Stimulated activated CD4-positive, alpha-beta T cell treated with anti-CD3 and anti-CD28 coated beads, Interleukin-1b, Interleukin-23, amount 100 ng/mL, for 1 hour (primary cell): ENCODE measurements at places on chromosomes 7 and 10.

DNA sequence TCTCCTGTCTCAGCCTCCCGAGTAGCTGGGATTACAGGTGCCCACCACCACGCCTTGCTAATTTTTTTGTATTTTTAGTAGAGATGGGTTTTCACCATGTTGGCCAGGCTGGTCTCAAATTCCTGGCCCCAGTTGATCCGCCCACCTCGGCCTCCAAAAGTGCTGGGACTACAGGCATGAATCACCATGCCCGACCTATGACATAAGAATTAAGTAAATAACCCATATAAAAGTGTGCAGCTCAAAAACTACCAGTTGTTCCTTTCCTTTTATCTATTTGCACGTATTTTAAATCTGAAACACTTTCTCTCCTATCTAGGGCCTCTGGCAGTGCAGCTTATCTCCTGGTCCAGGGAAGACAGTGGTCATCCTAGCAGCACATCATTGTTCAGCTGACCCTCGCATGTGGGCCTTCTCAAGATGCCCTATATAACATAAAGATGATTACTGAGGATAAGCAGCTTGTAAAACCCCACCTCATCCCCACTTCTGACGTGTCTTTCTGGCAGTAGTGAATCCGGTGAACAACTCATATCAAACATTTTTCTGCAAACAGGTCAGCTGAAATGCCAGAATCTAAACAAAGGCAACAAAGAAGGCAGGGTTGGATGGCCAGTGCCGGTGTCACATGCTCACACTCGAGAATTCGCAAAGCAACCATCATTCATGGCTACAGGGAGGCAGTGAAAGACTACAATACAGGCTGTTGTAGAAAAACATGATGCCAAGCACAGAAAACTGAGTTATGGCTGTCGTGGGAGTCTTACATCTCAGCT lies 36.0 kb upstream of the KCNIP2 start:
- DNase-seq = no peak

- no peak for DNase-seq
Observed at GRCh38 chr7:28361551-28361950, 50.8 kb upstream of the CREB5 start.

- DNase-seq = no peak
Observed at GRCh38 chr7:38066391-38066790, 111.7 kb upstream of the STARD3NL start.

GRCh38 chr10:75011221-75011620 lies 100.2 kb upstream of the SAMD8 start:
- DNase-seq = no peak

DNA sequence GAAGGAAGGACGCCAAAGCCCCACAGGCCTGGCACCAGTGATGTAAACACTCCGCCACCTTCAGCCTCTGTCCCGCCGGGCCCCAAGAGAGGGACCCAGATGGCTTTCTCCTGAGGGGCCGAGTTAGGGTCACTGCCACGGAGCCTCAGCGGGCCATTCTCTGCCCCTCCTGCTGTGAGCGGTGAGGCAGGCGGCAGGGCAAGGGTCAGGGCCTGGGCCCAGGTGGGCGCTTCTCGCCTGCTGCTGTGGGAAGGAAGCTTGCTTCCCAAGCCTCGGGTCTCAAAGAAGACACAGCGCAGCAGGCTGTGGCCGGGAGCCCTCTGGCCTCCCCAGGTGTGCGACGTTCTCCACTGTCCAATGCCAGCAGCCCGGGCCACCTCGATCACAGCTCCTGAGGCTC lies 84.8 kb downstream of the PROSER2 start:
- no peak for DNase-seq

DNA sequence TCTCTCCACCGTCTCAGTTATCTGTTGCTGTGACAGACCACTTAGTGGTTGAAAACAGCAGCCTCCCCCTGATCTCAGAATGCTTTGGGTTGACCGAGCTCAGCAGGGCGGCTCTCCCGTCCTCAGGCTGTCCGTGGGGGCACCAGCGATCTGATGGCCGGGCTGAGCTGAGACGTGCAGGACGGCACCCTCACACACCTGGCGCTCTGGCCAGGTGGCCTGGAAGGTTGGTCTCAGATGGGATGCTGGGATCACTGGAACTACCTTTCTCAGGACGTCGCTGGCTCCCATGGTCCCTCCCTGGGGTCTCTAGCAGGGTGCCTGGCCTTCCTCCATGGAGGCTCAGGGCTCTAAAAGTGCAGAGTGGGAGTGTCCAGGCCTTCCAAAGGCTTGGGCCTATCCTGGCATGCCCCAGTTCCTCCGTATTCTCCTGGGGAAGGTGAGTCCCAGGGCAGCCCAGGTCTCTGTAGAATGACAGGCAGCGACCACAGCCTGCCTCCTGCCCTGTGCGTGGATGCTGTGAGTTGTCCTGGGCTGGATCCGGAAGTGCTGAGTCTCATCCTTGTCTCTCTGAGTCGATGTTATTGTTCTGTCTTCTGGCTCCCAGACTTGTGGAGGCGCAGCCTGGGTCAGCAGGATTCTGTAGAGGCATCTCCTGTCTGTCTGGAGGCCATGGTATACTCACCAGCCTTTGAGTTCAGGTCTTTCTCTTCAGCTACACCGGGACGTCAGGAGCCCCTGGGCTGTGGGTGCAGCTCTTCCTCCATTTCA lies 12.2 kb upstream of the PWWP2B start:
- no peak for DNase-seq

DNA sequence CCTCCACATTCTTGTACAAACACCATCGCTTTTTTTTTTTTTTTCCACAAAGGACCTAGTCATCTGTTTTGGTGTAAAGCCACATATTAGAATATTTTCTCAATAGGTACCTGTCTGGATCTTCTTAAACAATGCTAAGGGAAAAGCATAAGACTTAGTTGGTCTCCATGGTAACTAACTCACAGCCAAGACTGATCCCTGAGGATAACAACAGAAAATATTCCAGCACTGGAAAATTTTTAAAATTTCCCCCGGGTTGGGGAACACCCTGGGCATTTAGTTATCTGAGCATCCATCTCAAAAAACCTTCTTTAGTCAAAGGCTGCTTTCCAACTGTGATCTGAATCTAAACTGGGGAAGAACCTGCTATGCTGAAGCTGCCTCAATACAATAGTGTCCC lies 43.7 kb upstream of the CCDC6 start:
- DNase-seq = no peak

DNA sequence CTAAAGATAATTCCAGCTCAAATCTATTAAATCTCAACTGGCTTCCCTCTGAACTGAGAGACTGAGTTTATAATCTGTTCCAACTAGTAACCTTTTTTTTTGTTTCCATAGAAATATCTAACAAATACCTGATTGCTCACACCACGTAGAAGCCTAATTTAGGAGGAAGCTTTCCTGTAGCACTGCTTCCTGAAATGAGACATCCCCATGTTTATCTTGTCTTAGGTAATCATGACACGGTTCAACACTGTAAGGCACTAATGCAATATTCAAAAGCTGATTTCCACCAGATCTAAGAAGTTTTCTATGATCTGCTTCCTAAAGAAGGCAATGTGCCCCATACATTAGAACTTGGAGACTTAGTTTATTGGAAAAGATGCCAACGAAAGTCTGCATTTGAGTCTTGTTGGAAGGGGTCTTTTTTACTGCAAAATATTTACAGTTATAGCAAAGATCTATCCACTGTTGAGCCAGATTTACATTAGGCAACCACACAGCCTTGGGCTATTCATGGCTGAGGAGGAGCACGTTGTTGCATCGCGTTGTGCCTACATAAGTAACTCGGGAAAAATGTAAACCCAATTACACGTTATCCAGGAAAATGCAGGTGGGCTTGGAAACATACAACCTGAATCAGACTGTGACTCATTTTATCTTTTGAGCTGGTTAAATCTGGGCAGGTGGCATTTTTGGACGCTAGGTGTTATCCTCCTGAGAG lies 66.3 kb downstream of the VIPR2 start:
- no peak for DNase-seq

DNA sequence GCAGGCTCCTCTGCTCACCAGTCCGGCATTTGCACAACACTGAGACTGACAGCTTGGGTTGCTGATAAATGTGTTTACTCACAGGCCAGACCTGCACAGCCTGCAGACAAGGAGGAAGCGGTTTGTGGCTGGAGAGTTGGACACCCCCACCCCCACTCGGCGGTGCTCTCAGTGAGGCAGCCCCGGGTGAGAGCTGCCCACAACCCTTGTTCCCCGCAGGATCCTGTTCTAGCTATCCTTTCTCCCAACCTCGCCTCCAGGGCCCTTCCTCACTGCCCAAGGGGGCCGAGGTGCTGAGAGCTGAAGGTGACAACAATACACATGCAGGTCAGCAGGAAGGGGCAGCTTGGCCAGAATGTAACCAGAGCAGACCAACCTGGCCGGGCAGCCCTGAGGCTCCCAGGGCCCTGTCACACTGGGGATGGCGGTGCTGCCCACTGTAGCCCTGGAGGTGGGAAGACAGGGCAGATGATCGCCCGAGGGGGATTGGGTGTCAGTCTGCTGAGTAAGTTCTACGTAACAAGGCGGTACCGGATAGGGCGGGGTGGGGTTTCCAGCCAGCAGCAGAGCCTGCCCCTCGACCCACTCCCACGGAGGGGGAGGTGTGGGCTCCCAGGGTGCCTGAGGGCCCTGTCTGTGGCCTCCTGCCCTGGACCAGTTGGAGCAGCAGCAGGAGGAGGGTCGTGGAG lies 2.1 kb upstream of the ADAM8 start:
- no peak for DNase-seq
